ENCODE measurements at places on chromosomes 5 and 9. TPM values are rescaled to one million over a fixed set of nuclear protein-coding genes. Genes with fewer than 3 reads are reported as not detected.
A peak's percentile ranks its signal among the peaks of the same experiment; 100 is the strongest.

- DNase-seq, result no peak
These were observed 201.7 kb upstream of the TAS2R1 start for GRCh38 chr5:9831823-9832222.

GRCh38 chr5:68954618-68954910, 139.2 kb upstream of the SLC30A5 start:
- DNase-seq, result no peak

Gene SLC25A2
- total RNA-seq, result not detected

Gene MARVELD2
- 0.26 TPM for total RNA-seq

DNA sequence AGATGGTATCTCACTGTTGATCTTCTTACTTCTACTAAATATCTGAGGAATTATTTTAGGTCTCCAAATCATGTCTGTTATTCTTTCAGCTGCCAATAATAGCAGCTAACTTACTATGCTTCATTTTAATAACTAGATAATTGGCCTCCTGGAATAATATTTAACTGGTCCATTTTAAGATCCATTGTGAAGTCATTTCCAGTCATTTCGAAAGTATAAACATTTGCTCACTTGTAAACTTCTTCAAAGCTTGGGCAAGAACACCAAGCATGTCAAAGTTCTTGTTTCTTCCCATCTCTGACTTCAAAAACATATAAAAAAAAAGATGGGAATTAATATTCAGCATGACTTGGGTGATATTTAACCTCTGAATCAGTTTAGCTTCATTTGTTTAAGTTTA, 61.4 kb upstream of the MRPS30 start:
- DNase-seq, result no peak

DNA sequence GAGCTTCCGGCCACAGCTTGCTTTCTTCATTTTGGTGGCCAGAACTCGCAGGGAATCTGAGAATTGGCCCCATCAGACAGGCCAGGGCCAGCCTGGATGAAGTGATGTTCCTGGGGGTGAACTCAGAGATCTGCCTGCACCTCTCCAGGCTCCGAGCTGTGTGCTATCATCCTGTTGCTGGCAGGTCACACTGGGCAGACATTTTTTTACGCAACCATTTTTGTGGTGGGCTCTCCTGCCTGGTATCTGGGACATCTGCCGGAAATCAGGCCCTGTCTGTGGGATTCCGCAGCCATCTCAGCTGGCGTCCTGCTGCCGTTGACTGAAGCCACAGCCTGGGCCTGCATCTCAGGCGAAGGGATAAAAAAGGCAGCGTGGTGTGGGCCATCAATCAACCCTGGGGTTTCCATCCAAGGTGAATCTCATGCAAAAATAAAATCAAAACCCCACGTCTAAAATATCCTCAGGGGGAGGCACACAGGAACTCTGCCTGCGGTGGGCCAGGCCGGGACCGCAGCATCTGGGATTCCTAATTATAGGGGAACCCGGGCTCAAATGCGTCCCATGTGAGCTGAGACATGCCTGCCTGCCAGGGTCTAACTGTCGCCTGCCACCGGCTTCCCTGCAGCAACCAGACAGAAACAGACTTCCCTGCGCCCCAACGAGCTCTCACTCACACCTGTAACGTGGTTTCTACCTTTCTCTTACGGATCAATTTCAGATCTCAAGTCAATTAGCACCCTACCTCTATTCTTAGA, 174.3 kb downstream of the SYK start:
- no peak for DNase-seq

DNA sequence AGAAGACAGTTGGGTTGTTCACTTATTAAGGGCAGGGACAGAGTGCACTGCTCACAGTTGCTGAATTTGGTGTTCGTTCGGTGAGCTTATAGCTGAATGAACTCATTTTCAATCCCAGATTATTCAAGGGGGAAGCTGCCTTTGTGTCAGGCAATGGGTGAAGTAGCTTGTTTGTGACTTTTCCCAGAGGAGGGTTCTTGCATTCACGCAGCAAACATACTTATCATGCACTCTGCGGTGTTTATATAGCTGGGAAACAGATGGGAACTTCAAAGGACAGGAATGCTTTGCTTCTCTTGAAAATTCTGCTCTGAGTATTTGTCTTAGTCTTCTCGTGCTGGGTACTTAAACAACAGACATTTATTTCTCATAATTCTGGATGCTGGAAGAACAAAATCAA, 64.7 kb upstream of the ABCA1 start:
- no peak for DNase-seq

- no peak for DNase-seq
These were observed 123.0 kb upstream of the CPEB4 start for GRCh38 chr5:173765029-173765644.

DNA sequence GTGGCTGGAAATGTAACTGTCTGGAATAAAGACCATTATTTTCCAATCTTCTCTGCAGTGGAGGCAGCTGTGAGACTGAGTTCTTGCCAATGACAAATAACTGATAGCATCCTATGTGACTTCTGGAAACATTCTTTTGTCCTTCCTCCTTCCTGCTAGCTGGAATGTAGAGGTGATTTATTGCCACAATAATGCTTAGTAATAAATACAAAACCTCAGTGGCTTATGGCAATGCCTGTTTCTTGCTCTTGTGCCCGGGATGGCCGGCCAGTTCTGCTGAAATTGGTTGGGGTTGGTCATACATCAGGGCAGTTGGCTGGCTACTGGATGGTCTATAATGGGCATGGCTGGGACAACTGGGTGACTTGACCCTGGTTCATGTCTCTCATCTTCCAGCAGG, 12.2 kb upstream of the TEX48 start:
- peak; percentile 69 for DNase-seq

DNA sequence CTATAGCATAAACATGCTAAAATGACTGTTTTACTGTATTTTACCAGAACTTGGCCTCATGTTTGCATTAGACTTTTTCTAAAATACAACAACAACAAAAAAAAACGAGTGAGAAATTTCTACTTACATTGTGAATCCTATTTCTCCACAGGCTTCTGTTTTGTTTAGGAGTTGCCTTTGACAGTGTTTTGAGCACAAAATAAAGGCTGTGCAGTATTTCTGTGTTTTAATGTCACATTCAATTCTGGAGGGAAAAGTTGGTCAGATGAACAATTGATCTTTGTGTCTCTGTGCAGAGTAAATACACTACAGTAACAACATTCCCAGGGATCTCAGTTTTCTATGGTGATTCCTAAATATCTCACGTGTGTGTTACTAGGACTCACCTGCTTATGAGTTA, 131.1 kb downstream of the GPBP1 start:
- DNase-seq, result no peak
